NCI-H187 treated with DMSO at 0.1 percent for 48 hours (cell line): ENCODE measurements at places on chromosomes 13 and 19.
A peak's percentile ranks its signal among the peaks of the same experiment; 100 is the strongest.

GRCh38 chr13:22828081-22828480 lies 352.7 kb upstream of the SGCG start:
- no peak for DNase-seq

DNA sequence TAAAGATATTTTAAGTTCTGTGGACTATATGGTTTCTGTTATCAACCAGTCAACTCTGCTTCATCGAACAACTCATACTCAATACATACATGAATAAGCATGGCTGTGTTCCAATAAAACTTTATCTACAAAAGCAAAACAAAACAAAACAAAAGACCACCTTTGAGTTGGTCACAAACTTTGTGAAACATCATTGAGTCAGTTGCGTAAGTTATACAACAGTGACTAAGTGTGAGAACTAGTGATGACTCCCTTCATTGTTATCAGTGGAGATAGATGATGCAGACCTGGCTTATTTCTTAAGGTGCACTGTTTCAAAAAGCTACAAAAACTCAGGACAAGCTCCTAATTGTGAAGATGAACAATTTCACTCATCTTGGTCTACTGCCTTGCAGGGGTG lies 14.5 kb upstream of the KLK4 start:
- no peak for DNase-seq

- DNase-seq, result no peak
These were observed 76.2 kb upstream of the TNFSF11 start for GRCh38 chr13:42497798-42498197.

DNA sequence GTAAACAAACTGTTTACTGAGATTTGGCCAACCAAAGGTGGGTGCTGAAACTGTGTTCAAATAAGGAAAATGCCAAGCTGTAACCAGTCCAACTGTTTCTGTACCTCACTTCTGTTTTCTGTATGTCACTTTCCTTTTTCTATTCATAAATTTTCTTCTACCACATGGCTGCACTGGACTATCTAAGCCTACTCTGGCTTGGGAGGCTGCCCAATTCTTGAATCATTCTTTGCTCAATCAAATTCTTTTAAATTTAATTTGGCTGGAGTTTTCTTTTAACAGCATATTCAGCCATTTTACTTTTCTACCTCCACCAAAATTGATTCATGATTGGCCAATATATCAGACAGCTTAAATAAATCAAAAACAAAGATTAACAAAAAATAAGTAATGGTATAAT lies 1575.5 kb upstream of the SPRY2 start:
- DNase-seq, result no peak

GRCh38 chr13:73631411-73631810 lies 502.8 kb downstream of the KLF12 start:
- no peak for DNase-seq

DNA sequence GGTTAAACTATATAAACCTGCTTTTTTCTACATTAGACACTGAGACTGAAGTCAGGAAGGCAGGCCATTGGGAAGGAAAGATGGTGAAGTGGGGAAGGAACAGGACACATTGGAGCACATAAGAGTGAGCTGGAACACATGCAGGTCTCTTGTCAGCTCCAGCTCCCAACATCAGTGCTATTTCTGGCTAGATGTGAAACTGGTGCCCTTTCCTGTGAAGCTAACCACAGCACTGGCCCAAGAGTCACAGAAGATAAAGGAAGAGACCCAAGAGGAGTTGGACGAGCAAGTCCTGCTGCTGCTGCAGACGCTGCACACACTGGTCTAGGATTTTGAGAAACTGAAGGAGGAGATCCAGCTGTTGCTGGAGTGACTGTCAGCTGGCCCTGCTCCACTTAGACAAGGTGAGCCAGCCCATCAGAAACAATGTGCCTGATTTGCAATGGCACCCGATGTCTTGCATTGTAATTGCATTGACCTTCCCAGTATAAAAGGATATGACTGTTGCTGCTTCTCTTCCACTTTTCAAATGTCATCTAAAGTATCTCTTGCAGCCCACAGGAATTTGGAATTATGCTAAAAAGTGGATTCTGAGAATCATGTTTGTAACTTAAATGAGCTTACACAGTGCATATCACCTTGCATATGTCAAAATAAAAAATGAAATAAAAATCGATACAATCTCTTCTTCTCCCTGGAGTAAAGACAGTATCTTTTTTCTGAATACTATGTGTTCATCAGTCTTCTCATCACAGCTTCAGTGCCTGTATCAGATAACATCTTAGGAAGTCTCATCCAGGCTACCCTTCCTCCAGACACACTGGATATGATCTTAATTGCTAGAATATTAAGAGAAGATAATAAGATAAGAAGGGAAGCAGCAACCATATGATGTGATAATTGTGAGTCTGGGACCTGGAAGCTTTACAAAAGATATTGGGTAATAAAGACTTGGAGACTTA lies 230.7 kb upstream of the SPRY2 start:
- DNase-seq, result no peak

DNA sequence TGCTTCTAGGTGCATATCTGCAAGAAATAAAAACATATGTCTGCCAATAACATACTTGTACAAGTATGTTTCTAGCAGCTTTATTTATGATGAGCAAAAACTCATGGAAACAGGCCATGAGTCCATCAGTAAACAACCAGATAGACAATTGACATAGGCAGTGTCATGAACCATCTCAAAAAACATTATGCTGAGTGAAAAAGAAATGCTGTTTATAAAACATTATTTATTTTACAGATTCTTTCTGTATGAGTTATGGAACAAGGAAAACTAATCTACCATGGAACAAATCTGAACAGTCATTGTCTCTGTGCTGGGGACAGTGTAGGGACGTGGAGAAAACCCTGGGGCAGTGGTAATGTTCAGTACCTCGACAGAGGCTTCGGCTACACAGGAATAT lies 283.9 kb downstream of the UQCRFS1 start:
- no peak for DNase-seq

GRCh38 chr13:99135591-99135990 lies 65.1 kb upstream of the UBAC2 start:
- DNase-seq, result no peak

DNA sequence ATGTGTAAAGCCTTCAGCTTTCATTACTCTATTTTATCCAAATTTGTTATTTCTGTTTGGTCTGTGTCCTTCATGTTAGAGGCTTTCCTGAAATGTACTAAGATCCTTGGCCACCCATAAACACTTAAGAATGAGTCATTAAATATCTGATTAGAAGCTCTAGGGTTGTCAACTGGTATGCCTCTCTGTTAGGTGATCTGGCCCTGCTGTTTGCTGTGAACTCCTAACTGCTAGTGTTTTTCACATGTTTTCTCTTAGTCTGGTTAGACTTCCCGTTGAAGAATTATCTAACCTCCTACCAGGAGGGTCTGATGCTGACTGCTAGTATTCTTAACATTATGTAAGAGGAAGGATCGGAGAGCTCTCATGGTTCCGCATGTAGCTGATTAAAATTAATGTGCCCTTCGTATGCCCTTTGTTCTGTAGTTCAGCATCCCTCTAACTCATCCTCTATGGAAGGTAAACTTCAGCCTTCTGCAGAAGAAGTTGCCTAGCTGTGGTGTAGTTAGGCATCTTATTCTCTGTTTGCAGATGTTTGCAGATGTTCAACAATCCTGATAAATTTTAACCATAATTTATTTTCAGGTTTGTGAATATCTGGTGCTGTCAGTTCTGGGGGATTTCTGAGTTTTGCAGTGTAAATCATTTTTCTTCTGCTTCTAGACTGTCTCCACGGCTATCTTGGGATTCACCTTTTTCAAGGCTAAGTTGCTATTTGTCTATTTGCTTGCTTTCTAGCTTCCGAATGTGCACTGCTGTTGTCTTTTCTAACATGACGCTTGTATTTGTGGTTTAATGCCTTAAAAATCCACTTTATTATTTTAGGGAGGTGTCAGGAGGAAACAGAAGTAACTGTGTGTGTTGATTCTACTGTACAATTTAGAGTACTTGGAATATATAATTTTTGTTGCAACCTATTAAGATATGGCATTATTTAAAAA lies 207.2 kb upstream of the SPRY2 start:
- no peak for DNase-seq

- no peak for DNase-seq
These were observed 114.8 kb downstream of the KATNAL1 start for GRCh38 chr13:30192320-30193093.

GRCh38 chr13:25945596-25945995 lies 106.2 kb downstream of the SHISA2 start:
- no peak for DNase-seq

GRCh38 chr13:68185444-68186141 lies 955.5 kb upstream of the PCDH9 start:
- no peak for DNase-seq

DNA sequence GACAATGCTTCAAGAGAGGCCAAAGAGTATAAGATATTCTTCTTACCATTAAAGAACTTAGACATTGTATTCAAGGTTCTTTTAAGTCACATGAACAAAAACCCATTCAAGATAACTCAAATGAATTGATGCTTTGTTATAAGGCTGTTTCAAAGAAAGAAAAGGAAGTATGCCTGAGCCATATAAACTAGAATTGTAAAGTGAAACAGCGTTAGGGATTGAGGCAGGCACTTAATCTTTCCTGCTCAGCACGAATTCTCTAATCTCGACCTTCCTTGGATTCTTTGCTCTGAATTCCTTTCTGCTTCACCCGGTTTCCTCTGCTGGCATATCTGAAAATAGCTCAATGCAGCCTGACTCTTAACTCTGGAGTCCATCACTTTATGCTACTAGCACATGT lies 595.4 kb downstream of the DIAPH3 start:
- no peak for DNase-seq

DNA sequence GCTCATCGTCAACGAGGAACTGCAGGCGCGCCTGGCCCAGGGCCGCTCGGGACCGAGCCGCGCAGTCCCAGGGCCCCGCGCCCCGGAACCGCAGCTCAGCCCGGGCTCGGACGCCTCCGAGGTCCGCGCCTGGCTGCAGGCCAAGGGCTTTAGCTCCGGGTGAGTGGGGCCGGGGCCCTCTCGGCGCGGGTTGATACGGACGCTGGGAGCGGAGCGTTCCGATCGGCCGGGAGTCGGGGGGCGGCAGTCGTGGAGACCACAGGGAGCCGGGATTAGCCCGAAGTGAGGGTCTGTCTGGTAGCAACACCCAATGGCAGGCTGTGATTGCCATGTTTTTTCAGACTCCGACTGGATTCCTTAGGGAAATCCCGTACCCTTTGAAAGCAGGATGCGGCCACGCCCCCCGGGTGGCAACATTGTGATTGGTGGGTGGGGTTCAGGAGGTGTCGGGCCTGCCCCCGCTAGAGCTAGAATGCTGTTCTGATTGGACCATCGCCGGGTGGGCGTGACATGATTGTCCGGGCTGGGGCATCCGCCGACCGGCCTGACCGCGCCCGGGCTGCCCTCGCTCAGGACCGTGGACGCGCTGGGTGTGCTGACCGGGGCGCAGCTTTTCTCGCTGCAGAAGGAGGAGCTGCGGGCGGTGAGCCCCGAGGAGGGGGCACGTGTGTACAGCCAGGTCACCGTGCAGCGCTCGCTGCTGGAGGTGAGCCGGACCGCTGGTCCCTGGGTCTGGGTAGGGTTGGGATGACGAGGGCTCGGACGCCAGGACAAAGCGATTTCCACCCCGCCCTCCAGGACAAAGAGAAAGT lies 11.3 kb downstream of the EPS8L1 start:
- DNase-seq, result no peak

- DNase-seq, result no peak
These were observed 12.2 kb upstream of the HIF3A start for GRCh38 chr19:46284635-46285034.

DNA sequence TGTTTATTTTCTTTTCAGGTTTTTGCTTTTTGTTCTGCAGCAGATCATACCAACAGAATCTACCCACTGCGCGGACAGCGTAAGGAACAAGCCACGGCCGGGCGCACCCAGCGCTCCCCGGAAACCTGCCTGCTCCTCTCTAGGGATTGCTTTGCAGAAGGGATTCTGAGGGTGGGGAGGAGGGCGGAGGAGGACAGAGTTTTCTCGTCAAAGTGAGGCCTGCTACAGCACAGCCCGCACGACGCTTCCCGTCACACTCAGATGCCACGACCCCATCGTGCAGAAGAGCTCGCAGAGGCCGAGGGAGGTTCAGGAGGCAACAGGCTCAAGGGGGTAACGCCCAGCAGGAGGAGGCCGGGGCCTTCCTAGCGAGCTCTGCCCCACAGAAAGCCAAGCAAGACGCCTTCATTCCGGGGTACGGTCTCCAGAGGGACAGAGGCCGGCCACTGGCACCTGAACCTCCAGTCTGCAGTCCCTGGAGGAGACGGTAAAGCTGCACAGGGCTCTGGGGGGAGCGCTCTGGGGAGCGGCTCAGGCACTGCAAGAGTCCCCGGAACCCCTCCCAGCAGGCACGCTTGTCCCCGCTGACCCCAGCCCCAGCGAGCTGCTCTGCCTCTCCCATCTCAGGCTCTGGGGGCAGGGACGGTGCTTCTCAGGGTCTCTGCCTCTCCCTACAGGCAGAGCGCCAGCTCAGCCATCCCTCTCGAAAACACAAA lies 6.9 kb downstream of the REXO1 start:
- DNase-seq, result no peak

DNA sequence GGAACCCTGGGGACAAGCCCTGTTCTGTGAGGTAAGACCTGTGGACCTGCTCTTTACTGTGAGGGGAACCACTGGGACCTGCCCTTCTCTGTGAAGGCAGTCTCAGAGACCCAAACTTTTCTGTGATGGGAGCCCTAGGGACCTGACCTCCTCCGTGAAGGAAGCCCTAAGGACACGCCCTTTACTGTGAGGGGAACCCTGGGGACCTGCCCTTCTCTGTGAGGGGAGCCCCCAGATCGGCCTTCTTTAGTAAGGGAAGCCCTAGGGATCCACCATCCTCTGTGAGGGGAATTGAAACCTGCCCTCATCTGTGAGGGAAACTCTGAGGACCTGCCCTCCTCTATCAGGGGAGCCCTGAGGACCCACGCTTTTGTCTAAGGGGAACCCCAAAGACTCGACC lies 343.5 kb downstream of the UQCRFS1 start:
- DNase-seq, result no peak

GRCh38 chr19:54333586-54334298 lies 5.2 kb downstream of the LILRA4 start:
- no peak for DNase-seq

- no peak for DNase-seq
These were observed 628.0 kb upstream of the PCDH20 start for GRCh38 chr13:62043600-62043999.

- no peak for DNase-seq
These were observed 16.2 kb upstream of the DOCK9 start for GRCh38 chr13:98994080-98994479.

DNA sequence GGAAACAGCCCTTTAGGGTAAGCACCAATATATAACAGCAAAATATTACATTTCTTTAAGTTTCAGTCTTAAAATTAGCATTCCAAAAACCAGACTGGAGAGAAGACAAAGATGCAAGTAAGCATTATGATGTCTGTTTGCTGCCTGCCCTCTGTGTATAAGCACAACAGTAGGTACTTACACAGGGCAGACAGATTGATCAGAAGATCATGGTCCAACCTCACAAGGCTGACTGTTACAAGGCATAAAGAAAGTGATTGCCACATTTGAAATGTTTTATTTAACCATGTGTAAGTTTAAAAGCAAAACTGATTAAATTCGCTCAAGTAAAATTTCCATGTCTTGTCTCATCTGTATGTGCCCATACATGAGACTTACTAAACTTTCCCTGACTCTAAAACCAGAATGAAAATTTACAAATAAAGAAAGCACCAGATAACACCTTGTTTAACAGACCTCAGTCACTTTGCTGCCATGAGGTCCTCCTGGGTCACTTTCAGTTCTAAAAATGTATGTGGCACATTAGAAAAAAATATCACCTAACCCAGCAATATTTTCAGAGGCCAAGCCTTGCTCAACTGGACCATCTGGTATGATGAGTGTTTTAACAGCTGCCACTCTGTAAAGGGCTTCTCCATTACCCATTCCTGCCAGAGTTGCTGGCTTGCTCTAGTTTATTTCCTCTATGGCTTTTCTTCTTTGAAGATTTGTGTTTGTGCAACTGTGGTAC lies 297.0 kb downstream of the RBM26 start:
- DNase-seq, result peak; percentile 65

GRCh38 chr19:47351548-47351947 lies 2.4 kb downstream of the DHX34 start:
- DNase-seq, result no peak
